ENCODE measurements at places on chromosomes 3 and 15.

- DNase-seq, result no peak
Measured at GRCh38 chr3:172617013-172617706, 93.7 kb downstream of the NCEH1 start.

DNA sequence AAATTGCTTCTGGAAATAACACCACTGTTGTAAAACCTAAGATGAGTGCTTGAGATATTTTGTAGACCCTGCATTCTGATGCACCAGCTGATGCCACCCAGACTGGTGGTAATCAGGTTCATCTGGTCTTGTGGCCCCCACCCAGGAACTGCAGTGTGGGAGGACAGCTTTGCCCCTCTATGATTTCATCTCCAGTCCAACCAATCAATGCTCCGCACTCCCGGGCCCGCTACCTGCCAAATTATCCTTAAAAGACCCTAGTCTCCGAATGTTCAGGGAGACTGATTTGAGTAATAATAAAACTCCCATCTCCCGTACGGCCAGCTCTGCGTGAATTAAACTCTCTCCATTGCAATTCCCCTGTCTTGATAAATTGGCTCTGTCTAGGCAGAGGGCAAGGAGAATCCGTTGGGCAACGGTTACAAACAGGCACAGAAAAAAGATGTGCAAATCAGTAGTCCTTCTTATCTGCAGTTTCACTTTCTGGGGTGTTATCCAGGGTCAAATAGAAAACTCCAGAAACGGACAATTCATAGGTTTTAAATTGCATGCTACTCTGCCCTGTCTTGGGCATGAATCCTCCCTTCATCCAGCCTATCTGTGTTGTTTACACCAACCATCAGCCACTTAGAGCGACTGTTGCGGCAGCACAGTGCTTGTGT is 29.2 kb upstream of the TRPM1 start:
- no peak for DNase-seq

- peak; percentile 37 for DNase-seq
Measured at GRCh38 chr3:170622369-170623159, 36.7 kb upstream of the SLC7A14 start.

DNA sequence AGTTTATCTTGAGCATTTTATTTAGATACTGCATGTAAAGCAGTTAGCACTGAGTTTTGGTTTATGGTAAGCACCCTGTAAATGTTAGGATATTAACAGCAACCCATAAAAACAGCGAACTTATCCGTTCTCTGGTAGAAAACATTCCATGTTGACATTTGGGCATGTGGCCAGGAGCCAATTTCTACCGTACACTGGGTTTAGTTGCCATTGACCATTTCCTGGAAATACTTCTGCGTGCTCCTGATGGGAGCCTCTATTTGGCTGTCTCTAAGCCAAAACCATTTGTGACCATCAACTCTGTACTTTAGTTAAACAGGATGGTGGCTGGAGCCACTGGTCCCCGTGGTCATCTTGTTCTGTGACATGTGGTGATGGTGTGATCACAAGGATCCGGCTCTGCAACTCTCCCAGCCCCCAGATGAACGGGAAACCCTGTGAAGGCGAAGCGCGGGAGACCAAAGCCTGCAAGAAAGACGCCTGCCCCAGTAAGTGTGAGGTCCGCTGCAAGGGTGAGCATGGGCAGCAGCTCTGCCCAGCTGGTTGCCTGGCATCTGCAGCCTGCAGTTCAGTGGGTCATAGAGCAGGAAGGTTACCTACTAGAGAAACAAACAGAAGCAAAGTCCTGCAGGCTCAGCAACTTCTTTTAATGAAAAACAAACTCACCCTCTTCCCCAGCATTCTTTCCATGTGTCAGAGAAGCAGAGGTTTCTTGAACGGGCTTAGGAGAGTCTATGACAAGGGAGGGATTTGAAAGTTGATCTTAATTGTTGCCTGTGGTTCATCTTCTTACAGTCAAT is 7.1 kb downstream of the THBS1 start:
- DNase-seq, result no peak

DNA sequence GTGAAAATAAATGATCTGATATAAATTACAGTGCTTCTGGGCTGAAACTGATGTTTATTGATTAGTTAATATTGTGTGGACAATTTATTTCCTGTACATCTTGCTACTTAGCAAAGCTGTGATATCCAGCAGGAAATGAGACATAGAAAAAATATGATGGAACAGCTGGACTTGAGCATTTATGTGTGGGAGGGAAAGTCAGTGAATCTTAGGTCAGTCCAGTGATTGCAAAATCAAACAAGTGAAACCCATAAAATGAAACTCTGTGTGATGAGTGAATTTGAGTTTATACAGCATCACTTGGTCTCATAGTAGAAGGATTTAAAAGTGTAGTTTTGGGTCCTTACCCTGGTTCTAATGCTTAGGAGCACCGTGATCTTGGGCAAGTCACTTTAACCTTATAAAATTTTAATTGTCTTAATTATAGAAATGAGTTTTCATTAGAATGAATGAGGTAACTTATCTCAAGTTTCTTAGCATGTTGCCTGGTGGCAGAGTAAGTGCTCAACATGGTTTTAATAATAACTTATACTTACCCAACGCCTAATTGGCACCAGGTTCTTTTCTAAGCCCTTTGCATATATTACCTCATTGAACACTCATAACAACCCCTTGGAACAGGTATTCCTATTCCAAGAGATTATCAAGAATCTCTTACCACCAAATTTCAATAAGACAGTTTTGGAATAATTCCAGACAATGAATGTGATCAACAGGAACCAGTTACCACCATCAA is 194.6 kb downstream of the ADAMTSL3 start:
- no peak for DNase-seq

- peak; percentile 49 for DNase-seq
Measured at GRCh38 chr3:9179826-9180763, 69.4 kb downstream of the SRGAP3 start.

- DNase-seq, result no peak
Measured at GRCh38 chr15:24856397-24857390, 98.1 kb upstream of the SNRPN start.

- DNase-seq, result peak; percentile 60
Measured at GRCh38 chr3:113948015-113948917, 453 bp downstream of the ZDHHC23 start.

DNA sequence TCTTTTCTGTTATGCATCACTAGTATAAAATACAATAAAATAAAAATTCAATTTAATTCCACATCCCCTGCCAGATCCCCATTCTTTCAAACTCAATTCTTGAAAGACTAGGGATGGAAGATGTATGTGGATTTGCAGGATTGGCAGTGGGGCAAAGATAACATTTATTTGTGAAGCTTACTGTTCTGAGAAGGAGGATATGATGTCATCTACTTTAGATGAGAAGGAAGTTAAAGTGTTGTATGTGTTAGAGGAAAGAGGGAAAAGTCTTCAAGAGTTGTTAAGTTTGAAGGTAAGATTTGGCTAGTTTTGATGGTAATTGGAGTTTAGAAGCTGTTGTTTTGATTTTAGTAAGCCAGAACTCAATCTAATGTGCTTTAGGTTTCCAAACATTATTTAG is 845.1 kb upstream of the NR2F2 start:
- no peak for DNase-seq

- DNase-seq, result no peak
Measured at GRCh38 chr3:133840055-133840737, 34.6 kb downstream of the SRPRB start.

GRCh38 chr15:29538044-29538443 is 268.4 kb upstream of the NSMCE3 start:
- no peak for DNase-seq

DNA sequence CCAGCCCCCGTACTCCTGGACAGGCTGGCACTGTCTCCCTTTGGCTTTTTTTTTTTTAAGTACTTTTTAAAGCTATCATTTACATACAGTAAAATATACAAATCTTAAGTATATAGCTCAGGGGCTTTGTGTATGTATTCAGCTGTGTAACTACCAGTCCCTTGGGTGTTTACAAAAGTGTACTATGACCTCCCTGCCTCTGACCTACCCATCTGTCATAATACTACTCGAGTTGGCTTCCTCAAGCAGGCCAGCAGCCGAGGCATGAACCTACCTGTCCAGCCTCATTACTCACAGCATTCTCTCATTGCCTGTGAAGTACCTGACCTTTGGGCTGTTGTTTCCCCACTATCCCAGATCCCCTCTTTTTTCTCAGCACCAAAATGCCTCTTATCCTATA is 33.2 kb downstream of the ABHD2 start:
- no peak for DNase-seq

DNA sequence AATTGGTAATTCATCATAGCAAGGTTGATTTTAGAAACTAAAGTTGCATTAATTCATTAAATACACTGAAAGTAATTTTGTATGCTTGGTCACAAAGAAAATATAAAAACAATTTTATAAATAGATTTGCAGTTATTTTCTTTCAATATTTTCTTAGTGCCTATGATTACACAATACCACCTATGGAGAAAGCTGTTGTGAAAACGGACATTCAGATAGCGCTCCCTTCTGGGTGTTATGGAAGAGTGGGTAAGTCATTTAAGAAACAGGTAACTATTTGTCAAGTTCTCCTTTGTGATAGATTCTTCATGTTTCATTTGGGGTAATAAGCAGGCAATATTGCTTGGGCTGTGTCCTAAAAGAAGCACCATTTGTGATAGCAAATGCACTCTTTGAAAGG is 3.0 kb downstream of the DUT start:
- DNase-seq, result no peak

GRCh38 chr3:197205675-197206074 is 92.7 kb downstream of the DLG1 start:
- no peak for DNase-seq

DNA sequence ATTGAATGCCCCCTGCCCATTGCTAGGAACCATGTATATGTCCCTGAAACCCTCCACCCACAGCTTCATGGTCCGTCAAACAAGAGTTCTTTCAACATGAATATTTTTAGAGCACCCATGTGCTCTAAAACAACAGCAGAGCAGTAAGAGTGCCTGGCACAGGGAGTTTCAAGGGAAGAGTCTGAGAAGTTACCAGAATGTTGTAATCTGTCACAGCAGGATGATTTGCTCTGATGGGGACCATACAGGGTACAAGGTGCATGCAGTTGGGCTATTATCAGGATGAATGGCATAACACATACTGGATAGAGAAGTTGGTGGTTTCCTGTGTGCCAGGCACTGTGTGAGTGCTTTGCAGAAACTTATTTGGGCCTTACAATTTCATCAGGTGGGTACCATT is 27.8 kb upstream of the FLNB start:
- DNase-seq, result no peak

- peak; percentile 44 for DNase-seq
Measured at GRCh38 chr3:130900959-130901358, 7.1 kb downstream of the ATP2C1 start.

DNA sequence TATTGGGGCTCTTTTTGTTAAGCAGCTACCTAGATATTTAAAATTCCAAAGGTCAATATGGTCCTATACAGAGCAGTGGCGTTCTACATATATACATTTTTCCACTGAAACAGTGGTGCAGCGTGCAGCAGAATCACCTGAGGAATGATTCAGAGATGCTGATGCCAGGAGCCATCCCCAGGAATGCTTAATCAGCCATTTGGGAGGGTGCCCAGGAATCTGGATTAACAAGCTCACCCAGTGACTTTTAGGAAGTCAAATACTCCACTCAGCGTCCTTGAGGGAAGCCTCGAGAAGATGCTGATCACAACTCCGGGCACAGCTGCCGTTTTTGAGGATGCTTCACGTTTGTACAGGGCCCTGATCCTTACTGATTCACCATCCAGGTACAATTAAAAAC is 82.6 kb upstream of the ARHGEF3 start:
- no peak for DNase-seq

DNA sequence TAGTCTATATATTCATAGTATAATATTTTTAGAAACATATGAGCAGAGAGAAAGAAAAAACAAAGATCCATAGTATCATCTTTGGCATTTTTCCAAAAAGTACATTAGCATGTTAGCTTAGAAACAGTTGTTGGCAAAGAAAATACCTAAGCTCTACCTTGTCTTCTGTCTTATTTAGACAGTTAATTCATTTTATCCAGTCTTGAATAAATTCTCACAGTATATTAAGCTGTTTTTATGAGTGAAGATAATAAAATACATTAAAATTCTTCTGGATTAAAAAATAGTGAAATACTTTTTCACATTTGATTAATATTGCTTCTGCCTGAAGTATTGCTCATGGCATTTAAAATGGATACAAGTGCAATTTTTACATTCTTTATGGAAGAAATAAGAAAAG is 145.2 kb downstream of the ZIC1 start:
- no peak for DNase-seq

DNA sequence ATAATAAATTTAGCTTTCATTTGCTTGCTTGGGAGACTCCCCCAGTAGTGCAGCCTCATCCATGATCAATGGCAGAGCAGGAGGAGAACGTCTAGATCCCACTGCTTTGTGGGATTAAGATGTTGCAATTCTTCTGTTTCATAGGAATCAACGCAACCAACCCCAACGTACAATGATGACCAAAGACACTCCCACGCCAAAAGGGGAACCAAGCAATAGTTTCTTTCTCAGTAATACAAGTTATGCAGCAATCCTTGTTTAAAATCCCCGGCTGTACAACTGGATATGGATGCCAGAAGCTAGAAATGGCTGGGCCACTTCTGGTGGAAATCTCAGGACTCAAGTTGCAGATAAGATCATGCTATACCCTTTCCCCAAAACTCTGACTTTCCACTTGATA is 411.2 kb downstream of the VPS13C start:
- no peak for DNase-seq

DNA sequence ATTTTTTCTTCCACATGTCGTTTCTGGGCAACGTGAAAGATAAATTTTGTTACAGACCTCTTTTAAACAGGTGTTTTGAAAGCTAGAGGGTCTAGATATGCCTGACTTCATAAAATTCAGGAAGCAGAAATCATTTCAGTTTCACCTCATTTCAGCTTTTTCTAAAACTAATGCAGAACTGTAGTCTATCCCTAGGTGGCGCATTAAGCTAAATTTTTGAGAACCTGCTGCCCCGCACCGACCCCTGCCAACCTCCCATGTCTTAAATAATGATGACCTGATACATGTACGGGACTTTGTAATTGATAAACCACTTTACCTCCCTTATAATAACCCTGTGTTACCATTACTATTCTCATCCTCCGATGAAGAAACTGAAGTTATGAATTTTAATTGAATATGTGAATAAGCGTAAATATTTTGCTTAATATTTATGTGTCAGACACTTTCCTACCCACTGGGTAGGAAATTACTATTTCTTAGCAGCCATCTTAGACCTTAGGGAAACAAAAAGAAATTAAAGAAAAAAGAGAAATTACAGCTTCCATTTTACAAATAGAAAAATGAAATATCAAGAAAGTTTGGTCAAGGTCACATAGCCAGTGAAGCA is 78.7 kb upstream of the GCNT3 start:
- DNase-seq, result peak; percentile 82
